ENCODE measurements at places on chromosomes 12 and 14. TPM values are rescaled to one million over a fixed set of nuclear protein-coding genes. Genes with fewer than 3 reads are reported as not detected.

Gene LRP6
- 151 TPM for total RNA-seq

Gene OS9
- 142 TPM for total RNA-seq

DNA sequence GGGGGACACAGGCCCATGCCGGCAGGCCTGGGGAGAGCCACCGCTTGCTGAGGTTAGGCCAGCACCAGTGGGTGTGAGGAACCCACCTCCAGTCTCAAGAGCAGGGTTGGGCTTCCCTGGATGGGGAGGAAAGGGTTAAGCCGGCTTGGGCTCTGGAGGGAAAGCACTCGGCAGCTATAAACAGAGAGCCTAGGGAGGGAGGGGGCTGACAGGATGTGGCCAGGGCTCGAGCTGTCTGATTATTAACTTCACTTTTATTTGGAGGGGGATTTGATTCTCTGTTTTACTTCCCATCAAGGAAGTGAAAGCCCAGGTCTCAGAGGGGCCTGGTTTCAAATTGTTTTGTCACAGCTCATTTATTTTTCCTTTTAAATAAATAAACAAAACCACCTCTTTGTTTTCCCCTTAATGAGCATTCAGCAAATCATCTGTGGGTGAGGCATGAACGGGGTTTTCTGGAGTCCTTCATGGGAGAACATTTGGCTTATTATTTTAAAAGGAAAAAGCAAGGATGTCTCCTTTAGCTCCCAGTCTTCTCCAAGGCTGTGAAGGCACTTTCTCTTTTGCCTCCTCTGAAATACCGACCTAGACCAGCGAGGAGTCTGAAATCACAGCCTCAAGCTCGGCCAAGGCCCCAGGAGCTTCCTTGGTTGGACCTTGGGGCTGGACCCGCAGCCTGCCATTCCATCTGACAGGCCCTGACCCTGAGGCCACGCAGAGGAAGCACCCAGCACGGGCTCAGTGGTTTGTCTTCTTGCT, 21.9 kb upstream of the ZFP36L1 start:
- DNase-seq, result peak; percentile 88

- DNase-seq, result peak; percentile 92
These were observed 30.9 kb upstream of the IRF2BPL start for GRCh38 chr14:77059276-77059915.

DNA sequence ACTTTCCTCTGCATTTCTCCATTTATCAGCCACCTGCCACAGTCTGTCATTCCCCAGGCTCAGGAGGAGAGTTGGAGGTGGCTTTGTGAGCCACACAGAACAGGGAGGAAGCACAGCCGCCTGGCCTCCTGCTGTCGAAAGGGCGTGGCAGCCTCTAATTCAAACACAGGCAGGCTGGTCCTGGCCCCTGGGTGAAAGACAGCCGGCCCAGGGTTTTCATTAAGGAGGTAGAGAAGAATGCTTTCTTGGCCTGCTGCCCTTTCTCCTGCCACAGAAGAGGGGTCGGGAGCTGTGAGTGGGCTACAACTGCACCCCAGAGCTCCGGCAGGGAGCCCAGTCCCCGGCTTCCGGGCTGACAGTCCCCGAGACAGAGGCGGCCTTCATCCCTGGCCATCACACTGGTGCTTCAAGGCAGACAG, 108.6 kb upstream of the FZD10 start:
- DNase-seq, result peak; percentile 90

DNA sequence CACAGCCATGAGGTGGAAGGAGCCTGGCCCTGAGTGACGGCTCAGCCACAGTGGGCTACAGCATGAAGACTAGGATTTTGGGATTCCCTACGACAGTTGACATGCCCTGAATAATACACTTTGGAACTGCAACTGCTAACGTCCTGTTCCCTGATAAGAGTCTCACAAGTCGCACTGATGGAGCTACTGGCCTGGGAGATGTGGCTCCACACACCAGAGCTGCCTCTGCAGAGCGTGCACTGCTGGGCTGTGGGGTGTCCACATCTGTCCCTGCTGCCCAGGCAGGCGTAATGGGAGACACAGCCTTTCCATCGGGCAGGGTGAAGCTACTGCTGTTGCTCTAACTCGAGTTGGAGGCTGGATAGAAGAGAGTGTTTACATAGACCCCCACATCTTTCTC, 42.7 kb upstream of the RASSF3 start:
- DNase-seq, result peak; percentile 52

DNA sequence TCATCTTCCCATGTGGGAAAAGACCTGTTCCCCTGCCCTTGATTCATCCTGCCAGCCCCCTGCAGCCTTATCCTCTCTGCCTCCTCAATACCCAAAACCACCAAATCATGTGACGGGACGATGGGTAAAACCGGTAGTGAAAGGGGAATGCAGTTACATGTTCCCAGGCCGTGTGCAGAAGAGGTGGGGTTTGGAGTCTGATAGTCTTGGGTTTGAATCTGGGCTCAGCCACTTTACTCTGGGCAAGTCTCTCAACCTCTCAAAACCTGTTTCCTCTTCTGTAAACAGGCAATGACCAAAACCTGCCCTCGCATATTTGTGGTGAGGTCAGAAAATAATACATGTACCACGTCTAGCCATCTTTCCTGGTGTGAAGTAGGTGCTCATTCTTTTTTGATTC, 123.0 kb downstream of the PLXNC1 start:
- no peak for DNase-seq

DNA sequence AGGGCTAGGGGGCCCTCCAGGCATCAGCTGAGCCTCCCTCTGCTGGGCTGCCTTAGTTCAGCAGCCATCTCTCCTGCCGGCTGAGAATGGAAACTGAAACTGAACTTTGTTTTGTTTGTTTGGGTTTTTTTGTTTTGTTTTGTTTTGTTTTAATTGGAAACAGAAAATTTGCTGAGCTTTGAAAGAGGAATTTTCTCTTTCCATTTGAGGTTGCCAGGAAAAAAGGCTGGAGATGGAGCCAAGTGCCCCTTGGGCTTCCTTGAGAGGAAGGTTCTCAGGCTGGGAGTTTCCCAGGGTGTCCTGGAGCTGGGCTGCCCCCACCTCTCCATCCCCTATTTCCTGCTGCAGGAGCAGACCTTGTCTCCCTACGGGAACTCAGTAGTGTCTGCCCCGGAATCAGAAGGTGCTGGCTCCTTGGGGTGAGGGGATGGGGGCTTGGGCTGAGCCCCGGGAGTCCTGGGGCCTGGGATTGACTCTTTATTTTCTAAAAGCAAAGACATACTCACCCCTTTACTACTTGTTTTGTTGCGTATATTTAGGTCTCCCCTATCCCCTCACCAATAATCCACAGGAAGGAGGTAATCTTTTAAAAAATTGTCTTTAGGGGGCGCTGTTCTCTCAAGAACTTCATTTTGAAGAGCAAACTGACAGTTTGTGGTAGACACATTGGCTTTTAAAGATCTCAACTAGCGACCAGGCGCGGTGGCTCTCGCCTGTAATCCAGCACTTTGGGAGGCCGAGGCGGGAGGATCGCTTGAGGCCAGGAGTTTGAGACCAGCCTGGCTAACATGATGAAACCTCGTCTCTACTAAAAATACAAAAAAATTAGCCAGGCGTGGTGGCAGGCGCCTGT, 21.3 kb upstream of the OASL start:
- DNase-seq, result peak; percentile 86

Measured in endodermal cell (in vitro differentiated cells).